Cardiac muscle cell (in vitro differentiated cells and primary cell): ENCODE measurements at places on chromosomes 6 and 20.

GRCh38 chr20:36836591-36837269 is 39.2 kb upstream of the TLDC2 start:
- no peak overlapping the region for H3K4me3 ChIP-seq
- peaks cover 8% of the 10 kb centered on the region for H3K4me1 ChIP-seq
- peak; percentile 65 for DNase-seq
- peaks cover 3% of the 10 kb centered on the region for H3K36me3 ChIP-seq

DNA sequence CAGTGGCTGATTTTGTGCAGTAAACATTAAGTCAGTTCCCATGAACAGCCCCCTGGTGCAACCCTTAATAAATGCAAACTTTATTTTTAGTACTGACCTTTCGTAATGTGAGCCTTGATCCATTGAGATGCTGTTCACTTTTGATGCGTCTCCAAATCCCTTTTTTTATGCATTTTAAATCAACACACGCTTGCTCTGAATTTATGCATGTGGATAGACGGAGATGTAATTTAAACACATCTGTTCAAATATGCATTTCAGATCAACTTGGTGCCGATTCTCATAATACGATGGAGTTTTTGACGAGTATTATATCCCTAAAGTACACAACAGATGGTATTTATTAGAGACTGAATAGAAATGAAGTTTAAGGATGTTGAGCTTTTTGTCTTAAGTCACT is 505.7 kb downstream of the CDKAL1 start:
- DNase-seq: no peak
- no peaks in the 10 kb centered on the region for H3K27me3 ChIP-seq
- no peak overlapping the region for H3K27ac ChIP-seq
- H3K36me3 ChIP-seq: no peaks in the 10 kb centered on the region
- no peak overlapping the region for H3K4me3 ChIP-seq

DNA sequence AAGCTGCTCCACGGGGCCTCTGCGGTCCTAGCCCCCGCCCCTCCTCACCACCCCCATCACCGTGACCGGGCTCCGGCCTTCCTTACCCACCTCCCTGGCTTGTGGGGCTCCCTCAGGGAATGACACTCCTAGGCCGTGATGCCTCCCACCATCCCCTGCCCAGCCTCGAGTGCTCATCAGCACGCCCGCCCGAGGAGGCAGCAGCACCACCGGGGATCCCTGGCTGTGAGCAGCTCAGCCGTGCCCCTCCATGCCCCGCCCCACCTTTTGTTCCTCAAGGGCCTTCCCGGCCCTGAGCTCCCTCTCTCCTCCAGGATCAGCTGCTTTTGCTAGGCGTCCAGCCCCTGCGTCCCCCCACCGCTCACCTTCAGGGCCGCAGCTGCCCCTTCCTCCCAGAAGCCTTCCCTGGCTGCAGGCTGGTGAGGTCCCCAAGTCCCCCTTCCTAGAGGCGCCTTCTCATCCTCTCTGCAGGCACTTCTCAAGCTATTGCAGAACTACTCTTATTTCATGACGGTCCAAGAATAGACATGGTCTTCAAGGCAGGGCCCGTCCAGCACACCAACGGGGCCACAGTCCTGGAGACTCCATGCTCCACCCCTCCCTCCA is 3.0 kb downstream of the FNDC11 start:
- no peaks in the 10 kb centered on the region for H3K36me3 ChIP-seq
- no peak overlapping the region for H3K4me3 ChIP-seq
- H3K27me3 ChIP-seq: no peaks in the 10 kb centered on the region
- H3K27ac ChIP-seq: no peak overlapping the region

DNA sequence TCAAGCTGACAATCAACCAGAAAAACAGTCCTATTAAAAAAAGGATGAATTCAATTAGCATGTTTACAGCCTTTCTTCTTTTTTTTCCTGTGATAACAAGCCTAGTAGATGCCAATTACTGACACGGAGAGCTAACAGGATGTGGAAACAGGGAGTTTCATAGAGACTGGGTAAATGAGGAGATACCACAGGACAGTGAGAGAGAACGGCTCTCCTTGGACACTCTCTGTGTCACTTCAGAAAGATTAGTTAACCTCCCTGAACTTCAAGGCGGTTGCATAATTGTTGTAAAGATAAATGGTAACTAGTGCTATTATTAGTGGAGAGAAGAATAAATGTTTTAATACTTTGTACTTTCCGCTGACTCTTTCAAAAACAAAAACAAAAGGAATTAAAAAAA is 14.8 kb downstream of the SLC17A5 start:
- H3K4me3 ChIP-seq: no peak overlapping the region
- peaks cover 5% of the 10 kb centered on the region for H3K4me1 ChIP-seq
- no peaks in the 10 kb centered on the region for H3K27me3 ChIP-seq
- H3K27ac ChIP-seq: no peak overlapping the region
- DNase-seq: no peak
- H3K36me3 ChIP-seq: no peaks in the 10 kb centered on the region

- DNase-seq: peak; percentile 15
- H3K4me3 ChIP-seq: no peak overlapping the region
- H3K4me1 ChIP-seq: no peaks in the 10 kb centered on the region
- no peaks in the 10 kb centered on the region for H3K27me3 ChIP-seq
- no peak overlapping the region for H3K27ac ChIP-seq
These were observed 127.5 kb downstream of the ISM1 start for GRCh38 chr20:13348311-13349234.

GRCh38 chr6:122853259-122853995 is 64.4 kb downstream of the SMPDL3A start:
- no peaks in the 10 kb centered on the region for H3K36me3 ChIP-seq
- H3K4me3 ChIP-seq: no peak overlapping the region
- H3K27ac ChIP-seq: no peak overlapping the region
- no peaks in the 10 kb centered on the region for H3K27me3 ChIP-seq
- H3K4me1 ChIP-seq: no peaks in the 10 kb centered on the region
- no peak for DNase-seq

DNA sequence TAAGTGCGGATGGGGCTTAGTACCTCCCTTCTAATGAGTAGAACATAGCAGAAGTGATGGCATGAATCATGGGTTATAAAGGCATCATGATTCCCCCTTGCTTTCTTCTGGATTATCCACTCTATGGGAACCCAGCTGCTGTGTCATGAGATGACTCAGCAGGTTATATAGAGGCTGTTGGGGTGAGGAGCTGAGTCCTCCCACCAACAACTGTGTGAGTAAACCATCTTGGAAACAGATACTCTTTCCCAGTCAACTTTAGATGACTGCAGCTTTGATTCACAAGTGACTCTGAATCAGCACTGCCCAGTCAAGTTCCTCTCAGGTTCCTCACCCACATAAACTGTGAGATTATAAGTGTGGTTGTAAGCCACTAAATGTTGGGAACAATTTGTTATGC is 46.3 kb downstream of the FAM83B start:
- no peaks in the 10 kb centered on the region for H3K36me3 ChIP-seq
- H3K4me3 ChIP-seq: no peak overlapping the region
- no peaks in the 10 kb centered on the region for H3K27me3 ChIP-seq
- DNase-seq: peak; percentile 38

- no peaks in the 10 kb centered on the region for H3K36me3 ChIP-seq
- no peaks in the 10 kb centered on the region for H3K4me1 ChIP-seq
- no peaks in the 10 kb centered on the region for H3K27me3 ChIP-seq
- H3K27ac ChIP-seq: no peak overlapping the region
- no peak overlapping the region for H3K4me3 ChIP-seq
These were observed 148.3 kb upstream of the NRSN1 start for GRCh38 chr6:23977706-23978105.

GRCh38 chr6:72504406-72504805 is 117.5 kb upstream of the KCNQ5 start:
- DNase-seq: no peak
- no peak overlapping the region for H3K27ac ChIP-seq
- H3K4me3 ChIP-seq: no peak overlapping the region

DNA sequence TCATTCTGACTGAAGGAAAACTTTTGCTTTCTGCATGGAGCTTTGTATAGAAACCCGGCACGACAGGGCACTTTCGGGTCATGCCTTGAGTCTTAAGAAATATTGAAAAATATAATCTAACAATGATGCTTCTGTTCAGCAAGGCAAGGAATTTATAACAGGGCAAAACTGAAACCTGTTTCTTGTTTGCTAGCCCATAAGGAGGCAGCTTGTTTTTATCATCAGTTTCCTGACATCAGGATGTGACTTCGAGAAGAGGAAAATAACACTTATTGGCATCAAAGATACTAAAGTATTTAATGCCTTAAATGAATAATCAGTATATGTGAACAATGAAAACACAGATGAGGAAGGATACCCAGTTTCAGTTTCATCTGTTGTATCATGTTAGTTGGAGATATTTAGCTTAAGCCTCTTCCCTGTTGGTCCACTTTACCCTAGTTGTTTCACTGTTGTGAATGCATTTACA is 146.5 kb downstream of the CDKAL1 start:
- no peaks in the 10 kb centered on the region for H3K36me3 ChIP-seq
- no peaks in the 10 kb centered on the region for H3K27me3 ChIP-seq
- no peak for DNase-seq
- H3K4me3 ChIP-seq: no peak overlapping the region
- H3K27ac ChIP-seq: peak overlapping the region; percentile 16

- H3K27ac ChIP-seq: no peak overlapping the region
- H3K36me3 ChIP-seq: peaks cover 38% of the 10 kb centered on the region
- H3K4me3 ChIP-seq: no peak overlapping the region
- H3K4me1 ChIP-seq: peaks cover 3% of the 10 kb centered on the region
- H3K27me3 ChIP-seq: no peaks in the 10 kb centered on the region
- no peak for DNase-seq
These were observed 27.4 kb downstream of the CDC40 start for GRCh38 chr6:110207652-110208051.

DNA sequence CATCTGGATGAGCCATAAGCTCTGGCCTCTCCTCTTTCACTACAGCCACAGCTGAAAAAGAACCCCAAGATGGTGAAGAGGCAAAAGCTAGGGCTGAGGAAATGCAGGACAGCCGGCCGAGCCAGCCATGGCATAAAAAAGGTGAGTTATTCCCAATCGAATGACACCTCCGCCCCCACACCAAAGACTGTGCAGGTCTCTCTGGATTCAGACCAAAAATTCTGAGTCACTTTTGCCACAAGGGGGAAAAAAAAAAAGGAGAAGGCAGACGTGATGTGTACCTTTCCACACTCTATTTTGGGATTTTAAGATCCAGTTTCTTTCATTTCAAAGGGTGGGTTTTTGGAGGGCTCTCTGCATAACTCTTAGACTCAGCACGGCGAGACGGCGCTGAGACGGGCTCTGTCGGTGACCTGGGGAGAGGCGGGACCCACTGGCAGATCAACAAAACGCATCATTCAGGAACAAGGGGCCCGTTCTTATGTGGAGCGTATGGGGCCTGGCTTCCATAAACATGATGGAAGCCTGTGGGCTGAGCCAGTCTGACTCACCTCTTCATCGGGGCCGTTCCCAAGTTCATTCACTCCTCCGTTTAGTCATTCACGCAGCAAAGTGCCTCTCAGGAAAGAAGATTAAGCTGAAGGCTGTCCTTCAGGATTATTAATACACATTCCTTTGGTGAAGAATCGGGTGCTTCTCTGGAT is 54.8 kb downstream of the NFATC2 start:
- H3K4me1 ChIP-seq: peaks cover 40% of the 10 kb centered on the region
- no peak overlapping the region for H3K27ac ChIP-seq
- H3K27me3 ChIP-seq: no peaks in the 10 kb centered on the region

GRCh38 chr6:15303920-15304291 is 58.0 kb downstream of the JARID2 start:
- no peak for DNase-seq
- H3K27ac ChIP-seq: no peak overlapping the region
- H3K27me3 ChIP-seq: no peaks in the 10 kb centered on the region

DNA sequence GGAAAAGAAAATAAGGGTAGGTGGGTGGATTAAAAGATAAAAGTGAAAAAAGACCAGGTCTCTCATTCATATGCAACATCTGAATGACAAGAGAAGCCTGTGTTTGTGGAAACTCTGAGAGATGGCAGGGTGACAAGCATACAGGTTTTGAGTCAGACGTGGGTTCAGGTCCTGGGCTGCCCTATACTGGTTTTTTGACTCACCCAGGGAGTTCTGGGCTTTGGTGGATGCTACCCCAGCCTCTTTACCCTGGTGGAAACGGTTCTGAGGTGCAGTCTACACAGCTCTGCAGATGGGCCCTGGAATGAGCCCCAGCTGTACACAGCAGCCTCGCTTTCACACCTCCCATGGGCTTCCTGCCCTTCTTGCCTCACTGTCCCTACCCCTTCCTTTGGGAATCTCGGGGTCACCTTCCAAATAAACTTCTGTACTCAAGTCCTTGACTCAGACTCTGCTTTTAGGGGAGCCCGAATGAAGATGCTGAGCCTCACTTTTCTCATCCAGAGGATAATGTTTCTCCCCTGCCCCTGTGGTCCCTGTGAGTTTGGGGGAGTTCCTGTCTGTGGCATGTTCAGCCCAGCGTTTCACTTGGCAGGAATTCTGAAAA is 77.7 kb upstream of the CLDN20 start:
- H3K36me3 ChIP-seq: no peaks in the 10 kb centered on the region
- H3K27me3 ChIP-seq: peaks cover 68% of the 10 kb centered on the region
- no peak for DNase-seq
- no peak overlapping the region for H3K4me3 ChIP-seq

DNA sequence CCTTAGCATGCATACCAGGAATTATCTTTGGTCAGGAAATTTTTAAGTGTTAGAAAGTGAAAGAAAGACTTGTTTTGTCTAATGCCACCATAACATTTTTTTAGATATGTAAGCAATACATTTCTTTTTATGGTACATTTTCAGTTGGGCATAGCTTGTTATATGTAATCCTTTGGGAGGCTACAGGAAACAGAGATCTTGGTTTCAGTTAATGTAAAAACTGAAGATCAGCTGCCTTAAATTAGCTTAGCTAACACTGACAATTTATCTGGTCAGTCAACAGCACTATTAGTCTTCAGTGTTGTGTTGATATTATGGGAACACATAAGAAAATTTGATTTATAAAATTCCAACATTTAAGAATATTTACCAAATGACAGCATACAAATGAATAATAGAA is 78.6 kb upstream of the SMIM8 start:
- no peaks in the 10 kb centered on the region for H3K27me3 ChIP-seq
- H3K36me3 ChIP-seq: peaks cover 27% of the 10 kb centered on the region
- no peak overlapping the region for H3K4me3 ChIP-seq
- DNase-seq: no peak
- peaks cover 3% of the 10 kb centered on the region for H3K4me1 ChIP-seq

DNA sequence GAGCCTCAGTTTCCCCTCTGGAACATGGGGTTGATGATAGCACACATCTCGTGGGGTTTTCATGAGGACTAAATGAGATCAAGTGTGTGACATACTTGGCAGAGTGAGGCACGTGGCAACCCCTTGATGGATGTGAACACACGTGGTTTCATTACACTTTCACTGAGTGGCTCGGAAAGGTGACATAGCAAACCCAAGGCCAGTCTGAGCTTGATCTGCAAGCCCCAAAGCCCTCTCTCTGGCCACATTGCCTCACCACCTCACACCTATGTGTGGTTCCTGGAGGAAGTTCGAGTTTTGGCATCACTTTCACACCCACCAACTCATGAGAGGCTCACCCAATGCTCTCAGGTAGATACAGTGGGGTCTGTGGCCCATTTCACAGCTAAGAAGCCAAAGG is 60.0 kb downstream of the CPNE5 start:
- no peak overlapping the region for H3K27ac ChIP-seq
- H3K4me1 ChIP-seq: peaks cover 7% of the 10 kb centered on the region
- no peak overlapping the region for H3K4me3 ChIP-seq
- H3K36me3 ChIP-seq: no peaks in the 10 kb centered on the region
